ENCODE measurements at places on chromosomes 5 and 9.
A peak's percentile ranks its signal among the peaks of the same experiment; 100 is the strongest.

- no peak for DNase-seq
Measured at GRCh38 chr5:148687427-148687826, 33.1 kb upstream of the HTR4 start.

DNA sequence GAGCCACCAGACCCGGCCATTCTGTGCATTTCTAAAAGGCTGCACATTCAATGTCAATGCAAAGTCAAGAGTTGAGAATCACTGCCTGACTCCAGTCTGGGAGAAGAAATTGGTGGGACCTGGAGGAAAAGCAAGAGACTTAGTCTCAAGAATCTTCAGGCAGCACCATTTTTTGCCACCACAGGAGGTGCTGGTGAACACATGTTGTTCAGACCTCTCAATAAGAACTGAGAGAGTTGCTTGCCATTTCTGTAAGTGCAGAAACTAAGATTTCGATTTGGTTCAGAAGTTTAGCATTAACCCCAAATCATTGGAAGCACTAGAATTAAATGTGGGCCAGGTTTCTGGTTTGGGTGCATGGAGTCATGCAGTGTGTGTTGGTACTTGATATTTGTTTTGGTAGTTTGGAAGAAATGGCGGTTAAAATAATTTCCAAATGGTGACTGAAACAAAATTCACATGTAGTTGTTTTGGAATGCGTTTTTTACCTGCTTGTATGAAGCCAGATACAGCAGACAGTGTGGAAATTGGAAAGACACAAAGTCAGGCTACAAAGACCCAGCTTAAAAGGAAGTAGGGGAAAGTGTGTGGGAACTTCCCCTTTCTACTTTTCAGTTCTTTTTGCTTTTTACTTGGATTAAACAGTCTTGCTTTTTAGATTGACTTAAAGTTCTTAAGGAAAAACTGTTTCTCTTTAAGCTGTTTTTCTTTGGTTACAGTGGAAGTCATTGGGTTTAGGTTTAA, 20.4 kb downstream of the PDE8B start:
- no peak for DNase-seq

- DNase-seq, result no peak
Measured at GRCh38 chr9:8703904-8704303, 904.3 kb upstream of the DMAC1 start.

- no peak for DNase-seq
Measured at GRCh38 chr9:4435197-4435596, 55.1 kb upstream of the SLC1A1 start.

DNA sequence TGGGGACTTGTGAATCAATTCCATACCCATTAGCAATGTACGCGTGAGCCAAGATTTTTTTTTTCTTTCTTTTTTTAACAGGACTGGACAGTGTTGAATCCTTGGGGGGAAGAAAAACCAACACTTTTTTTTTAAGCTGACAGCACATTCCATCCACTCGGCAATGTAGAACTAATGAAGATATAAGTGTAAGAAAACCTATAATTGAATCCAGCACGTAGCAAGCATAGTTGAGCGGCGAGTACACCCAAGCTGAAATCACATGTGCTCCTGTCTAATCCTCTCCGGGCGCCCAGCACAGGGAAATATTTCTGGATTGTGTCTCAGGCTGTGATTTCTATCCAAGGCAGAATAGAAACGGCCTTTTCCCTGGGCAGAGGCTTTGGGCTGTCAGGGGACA, 118.2 kb downstream of the BOD1 start:
- no peak for DNase-seq

GRCh38 chr9:130990306-130990977, 18.5 kb upstream of the LAMC3 start:
- no peak for DNase-seq

DNA sequence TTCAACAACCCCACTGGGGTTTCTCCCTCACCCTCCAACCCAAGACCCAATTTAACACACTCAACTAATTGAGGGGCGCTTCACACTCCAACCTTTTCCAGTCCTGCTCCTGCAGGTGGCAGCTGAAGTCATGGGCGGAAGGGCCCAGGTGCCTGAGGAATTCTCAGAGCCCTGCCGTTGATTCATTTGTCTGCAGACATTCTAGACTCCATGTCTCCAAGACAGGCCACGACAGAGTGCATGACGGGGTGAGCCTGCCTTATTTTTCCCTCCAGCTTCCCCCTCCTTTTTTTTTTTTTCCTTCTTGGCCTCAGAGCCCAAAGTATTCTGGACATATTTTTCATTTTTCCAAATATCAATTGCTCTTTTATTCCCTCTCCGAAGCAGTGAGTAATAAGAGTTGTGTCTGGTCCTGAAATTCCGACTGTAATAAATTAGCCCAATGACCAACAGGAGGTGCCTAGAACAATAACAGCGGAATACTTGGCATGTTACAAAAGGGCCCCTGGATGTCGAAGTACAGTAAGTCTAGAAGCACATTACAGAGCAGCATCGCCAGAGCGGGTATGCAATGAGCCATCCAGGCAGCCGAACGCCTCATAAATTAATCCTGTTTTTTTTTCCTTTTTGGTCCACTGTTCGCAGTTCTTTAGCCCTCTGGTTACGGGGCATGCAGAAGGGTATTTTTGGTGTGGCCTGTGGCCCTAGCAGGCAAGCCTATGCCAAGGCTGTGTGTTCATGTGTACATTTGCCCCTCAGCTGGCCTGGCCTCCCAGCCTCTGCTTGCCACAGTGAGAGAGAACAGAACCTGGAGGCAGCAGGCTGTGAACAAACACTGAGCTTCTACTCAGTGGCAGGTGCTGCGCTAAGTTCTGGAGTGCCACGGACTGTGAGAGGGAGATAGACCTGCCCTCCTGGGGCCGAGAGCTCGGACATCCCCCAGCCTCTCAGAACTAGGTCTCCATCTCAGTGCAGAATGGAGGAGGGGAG, 8.6 kb upstream of the SMIM23 start:
- DNase-seq, result no peak

- no peak for DNase-seq
Measured at GRCh38 chr5:125583321-125584139, 837.1 kb upstream of the ZNF608 start.

GRCh38 chr5:169299191-169299662, 1.7 kb downstream of the SLIT3 start:
- DNase-seq, result no peak

DNA sequence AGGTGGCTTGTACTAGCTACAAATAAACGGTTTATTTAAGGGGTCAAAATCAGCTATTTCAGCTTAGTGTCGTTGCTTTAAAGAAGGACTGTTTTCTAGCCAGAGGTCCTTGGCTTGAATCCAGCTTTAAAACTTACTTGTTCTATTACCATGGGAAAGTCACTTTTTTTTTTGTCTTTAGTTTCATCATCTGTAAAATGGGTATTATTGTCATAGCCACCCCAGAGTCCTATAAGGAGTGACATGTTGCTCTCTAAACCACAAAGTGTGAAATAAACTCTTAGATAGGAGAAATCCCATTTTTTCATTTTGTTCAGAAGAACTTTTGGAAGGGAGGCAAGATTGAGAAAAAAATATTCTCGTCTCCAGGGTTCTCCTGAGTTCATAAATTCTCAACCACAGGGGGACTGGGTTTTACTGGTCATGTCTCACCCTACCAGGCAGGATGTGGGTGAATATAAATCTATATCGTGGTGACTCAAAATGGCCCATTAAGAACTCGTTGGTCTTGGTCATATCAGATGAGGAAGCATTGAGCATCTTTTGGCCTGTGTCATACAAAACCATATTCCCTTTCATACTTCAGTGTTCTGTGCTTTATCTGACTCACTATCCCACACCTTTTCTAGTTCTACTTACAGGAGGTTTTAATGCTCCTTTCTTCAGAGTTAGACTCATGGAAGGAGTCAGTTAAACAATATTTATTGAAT, 202.7 kb upstream of the NR3C1 start:
- DNase-seq, result no peak

DNA sequence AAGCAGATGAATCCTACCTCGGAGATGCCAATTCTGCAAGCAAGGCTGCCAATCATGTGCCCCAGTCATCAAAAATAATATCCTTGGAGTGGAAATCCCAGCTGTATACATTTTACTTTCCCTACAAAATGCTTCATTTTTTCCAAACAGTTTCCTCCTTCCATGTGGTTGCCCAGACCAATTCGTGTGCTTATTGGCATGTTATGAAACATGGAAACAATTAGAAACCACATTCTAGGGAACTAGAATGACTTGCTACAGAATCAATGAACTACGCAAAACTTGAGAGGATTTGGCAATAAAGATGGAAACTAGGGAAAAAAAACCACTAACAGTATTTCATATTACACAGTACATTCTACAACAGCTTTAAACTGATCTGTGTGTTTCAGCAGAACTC, 584.5 kb upstream of the DMAC1 start:
- DNase-seq, result no peak

- DNase-seq, result no peak
Measured at GRCh38 chr9:113966394-113966793, 90.3 kb downstream of the ZNF618 start.

DNA sequence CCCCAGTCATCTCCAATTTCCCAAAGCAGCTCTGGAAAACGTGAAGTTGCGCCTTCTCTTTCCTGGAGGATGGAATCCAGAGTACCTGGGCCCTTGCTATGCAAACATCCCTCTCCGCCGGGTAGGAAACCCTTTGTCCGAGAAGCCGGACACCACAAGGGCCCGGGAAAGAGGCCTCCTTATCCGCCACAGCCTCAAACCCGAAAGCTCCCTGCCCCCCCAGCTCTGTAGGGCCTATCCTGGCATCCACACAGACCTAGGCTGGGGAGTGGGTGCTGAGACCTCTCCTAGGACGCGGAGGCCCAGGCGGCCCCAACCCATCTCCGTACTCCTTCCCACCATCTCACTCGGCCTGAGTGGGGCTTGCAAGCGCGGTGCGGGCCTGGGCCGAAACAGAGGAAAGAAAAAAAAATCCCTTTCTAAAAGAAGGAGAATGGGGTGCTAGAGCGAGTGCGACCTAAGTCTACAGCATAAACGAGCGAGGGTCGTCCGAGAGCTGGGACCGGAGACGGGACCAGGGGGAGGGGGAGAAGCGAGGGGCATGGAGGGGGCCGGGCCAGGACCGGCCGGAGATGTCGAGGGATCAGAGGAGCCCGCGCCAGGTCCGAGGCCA, 624 bp downstream of the FBXW11 start:
- peak; percentile 6 for DNase-seq

DNA sequence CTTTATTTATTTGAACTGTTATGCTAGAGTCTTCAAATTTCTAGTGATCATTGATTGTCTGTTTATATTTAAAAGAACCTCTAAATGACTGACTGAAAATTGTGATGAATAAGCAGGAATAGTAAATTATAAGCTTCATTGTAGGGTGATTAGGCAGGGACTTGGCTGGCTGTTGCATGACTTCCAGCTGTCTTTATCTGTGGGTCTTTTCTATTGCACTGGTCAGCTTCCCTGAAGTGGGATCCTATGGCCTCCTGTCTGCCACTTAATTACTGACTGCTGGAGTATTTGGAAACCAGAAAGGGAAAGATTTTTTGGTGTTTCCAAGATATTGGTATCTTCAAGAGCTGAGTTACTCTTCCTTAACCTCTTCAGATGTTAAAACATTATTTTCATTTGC, 123.0 kb upstream of the CCNH start:
- DNase-seq, result no peak

- no peak for DNase-seq
Measured at GRCh38 chr5:22560147-22560546, 293.0 kb downstream of the CDH12 start.

DNA sequence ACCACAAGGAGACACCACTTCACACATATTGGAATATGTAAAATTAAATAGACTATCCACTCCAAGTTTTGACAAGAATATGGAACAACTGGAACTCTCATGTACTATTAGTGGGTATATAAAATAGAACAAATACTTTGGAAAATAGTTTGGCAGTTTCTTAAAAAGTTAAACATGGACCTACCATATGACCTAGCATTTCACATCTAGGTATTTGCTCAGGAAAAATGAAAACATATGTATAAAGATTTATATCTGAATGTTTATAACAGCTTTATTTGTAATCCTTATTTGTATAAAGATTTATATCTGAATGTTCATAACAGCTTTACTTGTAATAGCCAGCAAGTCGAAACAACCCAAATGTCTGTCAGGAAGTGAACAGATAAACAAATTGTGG, 49.2 kb downstream of the ERP44 start:
- no peak for DNase-seq

DNA sequence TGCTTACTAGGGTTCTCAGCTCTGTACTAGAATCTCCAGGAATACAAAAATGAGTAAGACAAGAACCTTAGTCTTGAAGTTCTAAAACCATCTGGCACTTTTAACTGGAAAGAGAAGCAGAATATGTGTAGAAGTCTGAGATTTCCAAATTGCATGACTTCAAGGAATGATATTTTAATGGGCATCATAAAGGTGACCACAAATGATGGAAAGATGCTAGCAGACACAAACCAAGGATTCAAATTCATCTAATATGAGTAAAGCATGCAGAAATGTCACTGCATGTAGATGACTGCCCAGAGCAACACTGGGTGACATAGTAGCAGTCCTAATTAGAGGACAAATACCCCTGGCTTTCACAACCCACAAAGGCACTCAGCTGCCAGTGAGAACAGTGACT, 117.2 kb downstream of the RPS23 start:
- no peak for DNase-seq

GRCh38 chr9:87499424-87500017, 1.9 kb downstream of the DAPK1 start:
- DNase-seq, result no peak

DNA sequence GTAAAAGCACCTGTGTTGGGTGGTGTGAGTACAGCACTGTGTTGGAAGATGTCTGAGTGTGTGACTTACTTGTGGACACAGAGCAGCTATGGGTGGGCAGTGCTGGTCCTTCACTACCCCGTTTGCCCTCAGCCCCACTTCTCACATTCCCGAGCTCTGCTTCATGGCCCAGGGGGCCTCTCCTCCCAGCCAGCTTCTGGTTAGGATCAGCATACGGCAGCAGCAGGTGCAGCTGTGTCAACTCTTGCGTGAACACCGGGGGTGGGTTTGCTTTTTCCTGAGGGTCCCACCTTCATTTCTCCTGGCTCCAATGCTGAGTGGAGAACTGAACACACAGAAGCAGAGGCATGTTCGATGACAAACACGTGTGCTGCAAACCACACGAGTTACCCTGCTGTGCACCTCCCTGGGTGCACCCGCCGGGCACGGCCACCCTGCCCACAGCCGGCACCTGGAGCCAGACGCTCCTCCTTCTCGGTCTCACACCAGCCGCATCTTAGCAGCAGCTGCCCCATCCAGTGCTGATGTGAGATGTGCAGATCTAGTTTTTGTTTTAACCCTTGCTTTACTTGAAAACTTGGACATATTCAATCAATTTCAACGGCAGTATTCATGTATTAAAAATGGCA, 14.9 kb upstream of the SLC6A3 start:
- no peak for DNase-seq

GRCh38 chr9:132012704-132013357, 66.8 kb downstream of the MED27 start:
- DNase-seq, result no peak
